NCI-H460 (cell line): ENCODE measurements at places on chromosomes 11 and 22.

- DNase-seq: no peak
Measured at GRCh38 chr22:20558534-20558933, 51.1 kb downstream of the MED15 start.

- no peak for DNase-seq
Measured at GRCh38 chr11:44979543-44980399, 29.1 kb upstream of the TP53I11 start.

- DNase-seq: no peak
Measured at GRCh38 chr22:46829941-46830715, 67.7 kb downstream of the TBC1D22A start.

GRCh38 chr11:23551706-23552105 lies 691.4 kb upstream of the CCDC179 start:
- DNase-seq: no peak

- DNase-seq: peak; percentile 8
Measured at GRCh38 chr11:111718436-111718835, 47.8 kb downstream of the PPP2R1B start.

DNA sequence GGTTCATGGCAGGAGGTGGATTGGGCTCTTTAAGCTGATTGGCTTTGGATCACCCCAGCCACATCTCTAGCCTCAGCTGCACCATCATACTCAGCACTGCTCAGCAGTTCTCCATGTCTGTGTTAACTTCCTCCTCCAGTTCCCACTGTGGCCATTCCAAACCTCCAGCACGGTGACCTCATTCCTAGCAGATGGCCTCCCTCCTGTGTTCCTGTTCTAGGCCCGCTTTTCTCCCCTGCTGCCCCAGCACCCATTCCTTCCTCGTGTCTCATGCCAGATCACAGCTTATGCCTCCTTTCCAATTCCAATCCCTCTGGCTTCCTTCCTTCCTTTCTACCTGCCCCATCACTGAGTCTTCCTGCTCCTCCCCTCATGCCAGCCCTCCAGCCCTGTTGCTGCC lies 96.1 kb downstream of the MICAL2 start:
- no peak for DNase-seq

GRCh38 chr22:25465949-25466348 lies 98.5 kb upstream of the GRK3 start:
- no peak for DNase-seq

DNA sequence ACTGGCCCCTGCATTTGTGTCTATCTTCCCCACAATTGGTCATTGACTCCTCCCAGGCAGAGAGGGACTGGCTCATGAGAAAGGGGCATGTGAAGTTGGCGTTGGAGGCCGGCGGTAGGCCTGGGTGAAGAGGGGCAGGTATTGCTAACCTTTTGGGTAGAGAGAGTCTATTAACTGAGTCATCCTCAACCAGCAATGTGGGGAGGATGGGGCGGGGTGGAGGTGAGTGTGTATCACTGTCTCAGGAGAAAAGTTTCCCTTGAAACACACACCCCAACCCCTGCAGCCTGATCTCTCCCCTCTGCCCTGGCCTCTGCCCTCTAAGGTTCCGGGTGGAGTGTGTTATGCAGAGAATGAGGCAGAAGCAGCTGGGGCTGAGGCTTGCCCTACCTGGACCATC lies 60.1 kb upstream of the PHF21B start:
- no peak for DNase-seq

- no peak for DNase-seq
Measured at GRCh38 chr11:72338741-72339140, 94.8 kb upstream of the PHOX2A start.

DNA sequence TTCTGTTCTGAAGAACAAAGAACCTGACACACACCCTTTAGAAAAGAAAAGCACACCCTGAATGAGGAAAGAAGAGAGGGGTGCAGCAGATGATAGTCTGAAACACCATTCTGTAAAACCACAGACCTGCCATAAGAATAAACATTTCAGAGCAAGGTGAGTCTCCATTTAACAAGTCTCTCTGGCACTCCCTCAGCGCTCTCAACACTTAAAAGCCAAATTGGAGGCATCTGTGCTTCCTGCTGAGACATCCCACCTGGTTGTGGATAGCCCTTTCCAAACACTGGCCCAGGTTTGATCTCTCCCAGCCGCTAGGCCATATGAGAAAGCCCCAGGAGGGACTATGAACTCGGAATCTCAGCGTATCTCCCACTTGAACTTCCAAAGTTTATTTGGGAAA lies 36.3 kb downstream of the ETS1 start:
- no peak for DNase-seq

- DNase-seq: no peak
Measured at GRCh38 chr11:67416416-67417335, 1.2 kb downstream of the CARNS1 start.

GRCh38 chr11:97356144-97356543 lies 966.3 kb downstream of the JRKL start:
- no peak for DNase-seq

- no peak for DNase-seq
Measured at GRCh38 chr11:27348340-27348873, 14.6 kb downstream of the CCDC34 start.

DNA sequence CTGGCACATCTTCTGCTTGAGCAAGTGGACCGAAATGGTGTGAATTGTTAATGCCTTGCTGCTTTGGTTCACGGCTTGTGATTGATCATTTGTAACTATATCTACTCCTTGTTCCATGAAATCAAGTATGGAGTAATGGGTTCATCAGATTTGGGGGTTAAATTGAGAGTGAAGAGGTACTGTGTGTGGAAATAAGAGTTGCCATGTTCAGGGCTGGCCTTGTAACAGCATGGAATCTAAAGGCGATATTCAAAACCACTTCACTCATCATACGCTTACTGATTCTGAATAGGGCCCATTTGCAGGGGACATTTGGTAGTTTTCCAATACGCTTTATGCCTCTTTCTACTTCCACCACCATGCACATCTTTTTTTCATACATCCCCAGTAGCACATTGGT lies 122.2 kb downstream of the DCDC1 start:
- DNase-seq: no peak

GRCh38 chr11:69703453-69703767 lies 412 bp downstream of the FGF19 start:
- no peak for DNase-seq

- DNase-seq: no peak
Measured at GRCh38 chr11:125591649-125592304, 875 bp upstream of the STT3A start.

- DNase-seq: no peak
Measured at GRCh38 chr11:38461751-38462150, 1863.7 kb upstream of the RAG2 start.

- DNase-seq: no peak
Measured at GRCh38 chr22:23744001-23744400, 6.9 kb downstream of the ZNF70 start.

DNA sequence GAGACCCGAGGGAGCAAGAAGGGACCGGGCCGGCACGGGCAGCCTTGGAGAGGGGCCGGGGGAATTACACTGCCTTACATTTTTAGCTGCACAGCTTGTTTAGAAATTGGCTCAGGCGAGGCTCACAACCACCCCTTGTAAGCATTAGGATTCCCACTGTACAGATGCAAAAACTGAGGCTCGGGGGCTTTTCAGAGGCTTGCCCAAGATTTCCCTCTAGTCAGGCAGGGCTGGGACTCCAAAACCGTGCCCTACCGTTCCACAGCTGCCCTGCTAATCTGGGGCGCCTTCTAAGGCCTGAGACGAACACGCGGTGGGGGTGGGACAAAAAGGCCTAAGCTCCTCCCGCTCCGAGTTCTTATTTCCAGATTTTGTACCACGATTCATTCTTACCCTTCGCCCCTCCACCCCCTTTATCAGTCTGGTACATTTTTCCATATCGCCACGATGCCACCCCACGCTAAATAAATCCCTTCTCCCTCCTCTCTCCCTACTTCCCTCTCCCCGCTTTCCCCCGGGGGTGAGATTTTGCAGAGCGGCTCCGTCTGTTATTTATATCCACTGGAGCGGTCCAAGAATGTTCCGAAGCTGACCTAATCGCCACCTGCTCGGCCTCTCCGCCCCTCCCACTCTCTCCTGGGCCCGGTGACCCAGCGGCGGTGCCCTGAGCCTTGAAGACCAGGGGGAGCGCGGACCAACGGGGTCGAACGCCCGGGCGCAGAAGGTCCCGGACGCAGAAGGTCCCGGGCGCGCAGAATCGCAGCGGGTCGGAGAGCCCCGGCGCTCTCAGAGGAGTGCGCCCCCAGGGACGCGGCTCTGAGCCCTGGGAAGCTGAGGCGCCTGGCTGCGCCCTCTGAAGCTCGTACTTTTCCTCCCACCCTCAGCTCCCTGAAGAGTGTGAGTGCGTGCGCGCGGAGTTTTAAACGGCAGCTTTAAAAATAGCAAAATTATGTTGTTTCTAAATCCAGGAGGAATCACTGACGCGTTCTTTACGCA lies 764 bp upstream of the PACSIN3 start:
- peak; percentile 52 for DNase-seq

DNA sequence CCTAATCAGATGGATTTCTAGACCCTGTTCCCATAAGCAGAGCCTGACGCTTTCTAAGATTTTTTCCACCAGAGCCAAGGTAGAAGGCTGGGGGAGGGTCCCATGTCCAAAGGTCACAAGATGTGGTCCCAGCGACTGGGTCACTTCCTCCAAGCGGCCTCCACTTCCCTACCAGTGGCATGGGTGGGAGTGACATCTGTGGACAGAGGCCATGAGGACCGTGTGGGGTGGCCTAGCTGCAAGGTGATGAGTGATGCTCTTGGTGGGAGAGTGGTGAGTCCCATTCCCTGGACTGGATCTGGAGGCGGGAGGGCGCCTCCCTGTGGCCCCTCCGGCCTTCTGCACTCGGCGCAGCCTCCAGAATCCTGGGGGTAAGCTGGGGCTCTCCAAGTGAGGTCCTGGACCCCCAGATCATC lies 32.4 kb upstream of the PRR5 start:
- DNase-seq: no peak

DNA sequence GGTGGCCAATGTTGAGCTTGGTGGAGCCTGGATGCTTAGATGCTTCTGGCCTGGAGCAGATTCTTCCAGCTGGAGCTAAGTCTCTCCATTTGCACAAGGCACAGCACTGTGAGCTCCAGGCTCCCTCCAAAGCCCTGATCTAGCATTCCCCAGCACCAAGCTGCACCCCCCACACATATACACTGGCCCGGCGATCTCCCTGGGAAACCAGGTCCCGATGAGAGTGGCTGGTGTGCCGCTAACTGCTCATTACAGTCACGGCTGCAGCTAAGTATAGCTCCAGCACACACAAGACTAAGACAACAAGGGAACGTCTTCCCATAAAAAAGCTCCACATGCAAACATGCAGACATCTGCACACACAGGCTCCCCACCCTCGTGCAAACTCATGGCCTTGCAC lies 17.6 kb downstream of the KCNC1 start:
- DNase-seq: no peak

- no peak for DNase-seq
Measured at GRCh38 chr11:49208006-49208721, at the start of gene FOLH1. Gene FOLH1 (minus strand): TSS chr11:49208602. CDS start chr11:49208409, 193 bp downstream.

DNA sequence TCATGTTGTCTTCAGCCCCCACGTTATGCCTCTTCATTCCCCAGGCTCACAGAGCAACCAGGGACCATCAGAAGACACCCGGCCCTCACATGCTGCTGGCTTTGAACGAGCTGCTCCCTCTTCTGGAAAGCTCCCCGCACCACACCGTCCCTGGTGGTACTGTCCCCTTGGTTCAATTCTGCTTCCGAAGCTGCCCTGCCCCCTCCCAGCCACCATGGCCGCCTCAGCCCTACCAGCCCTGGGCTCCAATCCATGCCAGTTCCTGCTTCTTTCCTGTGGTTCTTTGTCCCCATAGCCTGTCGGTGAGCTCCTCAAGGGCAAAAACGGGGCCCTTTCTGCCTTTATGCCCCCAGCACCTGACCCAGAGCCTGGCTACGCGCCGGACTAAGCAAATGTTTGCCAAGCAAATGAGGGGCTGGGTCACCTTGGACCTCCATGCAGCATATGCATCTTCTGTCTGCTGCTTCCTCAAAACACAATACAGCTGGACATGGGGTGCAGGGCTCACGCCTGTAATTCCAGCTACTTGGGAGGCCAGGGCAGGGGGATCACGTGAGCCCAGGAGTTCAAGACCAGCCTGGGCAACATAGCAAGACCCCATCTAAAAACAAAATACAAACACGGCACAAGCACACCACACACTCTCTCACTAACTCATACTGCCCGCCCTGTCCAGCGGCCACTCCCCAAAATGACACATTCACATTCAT lies 21.3 kb downstream of the TNKS1BP1 start:
- no peak for DNase-seq

DNA sequence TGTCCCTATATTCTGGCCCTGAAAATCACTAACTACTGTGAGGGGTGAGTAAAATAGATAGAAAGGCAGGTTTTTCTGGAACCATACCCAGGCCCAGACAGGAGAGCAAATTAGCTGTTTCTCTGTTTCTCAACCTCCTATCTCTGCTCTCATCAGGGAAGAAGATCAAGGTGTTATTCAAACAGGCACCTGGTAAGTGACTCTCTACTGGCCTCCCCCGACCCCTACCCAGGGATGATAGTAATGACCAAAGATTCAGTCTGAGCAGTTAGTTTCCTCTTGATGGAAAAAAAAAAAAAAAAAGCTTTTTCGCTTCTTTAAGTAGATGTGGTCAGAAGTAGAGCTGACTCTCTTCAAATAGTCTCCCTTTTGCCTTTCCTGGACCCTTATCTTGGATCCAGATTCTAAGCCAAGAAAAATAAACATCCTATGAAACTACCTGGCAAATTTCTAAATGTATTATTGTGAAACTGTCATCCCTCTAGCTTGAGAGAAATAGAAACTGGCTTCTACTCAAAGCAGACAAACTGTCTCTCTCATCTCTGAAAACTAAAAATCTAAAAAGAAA lies 9.9 kb downstream of the LRRC4C start:
- no peak for DNase-seq

DNA sequence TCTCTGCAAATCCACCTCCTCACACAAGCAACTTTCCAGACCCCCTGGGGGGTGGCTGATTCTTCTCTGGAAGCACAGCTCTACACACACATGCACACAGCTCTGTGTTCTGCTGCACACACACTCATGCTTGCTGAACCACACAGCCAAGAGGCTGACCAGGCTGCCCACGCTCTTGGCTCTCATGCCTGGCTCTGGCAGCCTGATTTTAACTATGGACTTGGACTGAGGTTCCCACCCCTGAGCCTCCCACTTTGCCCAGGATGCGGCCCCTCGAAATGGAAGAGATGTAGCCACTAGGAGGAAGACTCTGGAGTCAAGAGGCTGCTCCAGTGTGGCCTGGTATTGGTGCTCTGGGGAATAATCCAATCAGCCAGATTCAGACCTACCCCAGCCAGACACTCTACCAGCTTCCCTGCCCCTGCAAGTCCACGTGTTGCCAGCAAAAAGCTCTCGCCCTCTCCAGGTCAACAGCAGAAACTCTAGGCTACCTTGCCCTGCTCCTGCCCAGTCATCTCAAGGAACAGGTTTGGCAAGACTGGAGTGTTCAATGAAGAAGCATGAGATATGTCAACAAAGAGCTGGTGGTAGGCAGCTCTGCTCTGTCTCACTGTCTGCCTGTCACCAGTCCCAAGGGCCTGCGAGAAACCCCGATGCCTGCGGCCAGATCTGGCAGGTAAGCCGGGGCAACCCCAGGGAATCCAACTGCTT lies 8.8 kb upstream of the CASTOR1 start:
- DNase-seq: no peak

GRCh38 chr11:122229481-122230384 lies 113.7 kb upstream of the BLID start:
- DNase-seq: no peak

- DNase-seq: peak; percentile 43
Measured at GRCh38 chr11:15053191-15053685, 20.2 kb upstream of the CALCB start.
